Stimulated activated effector memory CD8-positive, alpha-beta T cell treated with anti-CD3 and anti-CD28 coated beads, Interleukin-12 subunit alpha, Interleukin-12 subunit beta, amount 100 ng/mL, for 72 hours (primary cell): ENCODE measurements at places on chromosomes 5 and 9.

- DNase-seq = no peak
These were observed 7.2 kb downstream of the PDLIM4 start for GRCh38 chr5:132264546-132265335.

DNA sequence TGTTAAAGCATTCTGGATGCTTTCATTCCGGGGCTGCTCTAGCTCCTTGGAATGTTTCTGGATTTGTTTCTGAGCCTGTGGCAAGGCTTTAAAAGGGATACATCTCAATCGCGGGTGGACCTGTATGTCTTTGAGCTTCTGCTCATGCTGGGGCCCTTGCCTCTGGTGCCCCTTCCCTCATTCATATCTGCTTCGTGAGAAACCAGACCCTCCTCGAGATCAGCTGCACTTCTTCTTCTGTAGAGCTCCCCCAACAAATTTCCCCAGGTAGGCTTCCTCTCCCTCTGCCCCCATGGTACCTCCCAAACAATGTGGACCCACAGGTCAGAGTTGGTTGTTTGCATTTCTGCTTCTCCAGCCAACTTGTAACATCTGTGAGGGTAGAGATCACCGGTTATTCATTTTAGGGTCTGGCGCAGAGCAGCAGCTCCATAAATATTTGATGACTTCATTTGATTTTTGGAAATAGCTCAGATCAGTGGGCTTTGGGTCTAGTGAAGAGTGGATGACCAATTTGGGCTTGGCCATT lies 6.6 kb downstream of the ZNF618 start:
- DNase-seq = peak; percentile 41

- DNase-seq = no peak
These were observed 407.1 kb upstream of the TRPC7 start for GRCh38 chr5:136772491-136772890.

- DNase-seq = no peak
These were observed at the start of gene MEF2C for GRCh38 chr5:88883059-88883835. MEF2C (minus strand) TSS chr5:88883184; CDS start chr5:88823788, 59,396 bp downstream.

- no peak for DNase-seq
These were observed 57.3 kb upstream of the SLC28A3 start for GRCh38 chr9:84397822-84398221.

GRCh38 chr5:132679717-132680380 lies 6.1 kb downstream of the IL4 start:
- DNase-seq = no peak

- DNase-seq = no peak
These were observed 62.4 kb upstream of the IL7R start for GRCh38 chr5:35794328-35794619.
